ENCODE measurements at places on chromosomes 1 and 21.

GRCh38 chr1:113859478-113860175, 11.9 kb downstream of the PTPN22 start:
- DNase-seq = no peak

GRCh38 chr1:32106663-32107275, 1.1 kb upstream of the KPNA6 start:
- no peak for DNase-seq

DNA sequence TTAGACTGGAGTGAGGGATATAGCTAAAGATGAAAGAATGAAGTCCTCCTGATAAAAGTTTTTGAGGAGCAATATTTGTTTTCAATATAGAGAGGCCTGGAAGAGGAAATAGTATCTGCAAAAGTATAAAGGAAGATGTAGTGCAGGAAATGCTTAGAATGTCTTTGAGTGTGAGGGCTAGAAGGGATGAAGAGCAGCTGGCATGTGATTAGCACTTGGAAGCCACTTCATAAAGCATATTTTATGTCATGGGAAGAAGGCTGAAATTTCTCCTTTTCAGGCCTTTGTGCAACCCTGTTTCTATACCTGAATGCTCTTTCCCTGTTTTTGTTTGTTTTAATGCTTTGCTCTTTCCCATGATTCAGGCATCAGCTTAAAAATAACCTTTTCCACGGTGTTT, 323.3 kb upstream of the DEPDC1 start:
- no peak for DNase-seq

GRCh38 chr1:147800804-147801203, 40.4 kb upstream of the GJA5 start:
- no peak for DNase-seq

GRCh38 chr1:3898994-3899753, 898 bp downstream of the C1orf174 start:
- no peak for DNase-seq

DNA sequence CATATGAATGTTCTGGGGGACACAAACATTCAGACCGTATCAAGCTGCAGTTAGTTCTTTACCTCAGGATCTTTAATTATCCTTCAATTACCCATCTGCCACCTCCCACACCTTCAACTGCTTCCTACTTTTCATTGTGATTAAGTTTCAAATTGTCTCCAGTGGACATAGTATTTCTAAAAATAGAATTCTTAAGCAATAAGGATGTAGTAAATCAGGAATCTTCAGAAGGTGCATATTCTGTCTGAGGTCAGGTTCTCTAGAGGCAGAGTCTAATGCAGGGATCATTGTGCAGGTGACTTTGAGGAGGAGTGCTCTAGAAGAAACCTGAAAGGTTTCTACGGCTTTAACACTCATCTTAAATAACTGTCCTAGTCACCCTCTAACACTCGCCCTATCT, 102.6 kb upstream of the PPP2R5A start:
- DNase-seq = no peak

DNA sequence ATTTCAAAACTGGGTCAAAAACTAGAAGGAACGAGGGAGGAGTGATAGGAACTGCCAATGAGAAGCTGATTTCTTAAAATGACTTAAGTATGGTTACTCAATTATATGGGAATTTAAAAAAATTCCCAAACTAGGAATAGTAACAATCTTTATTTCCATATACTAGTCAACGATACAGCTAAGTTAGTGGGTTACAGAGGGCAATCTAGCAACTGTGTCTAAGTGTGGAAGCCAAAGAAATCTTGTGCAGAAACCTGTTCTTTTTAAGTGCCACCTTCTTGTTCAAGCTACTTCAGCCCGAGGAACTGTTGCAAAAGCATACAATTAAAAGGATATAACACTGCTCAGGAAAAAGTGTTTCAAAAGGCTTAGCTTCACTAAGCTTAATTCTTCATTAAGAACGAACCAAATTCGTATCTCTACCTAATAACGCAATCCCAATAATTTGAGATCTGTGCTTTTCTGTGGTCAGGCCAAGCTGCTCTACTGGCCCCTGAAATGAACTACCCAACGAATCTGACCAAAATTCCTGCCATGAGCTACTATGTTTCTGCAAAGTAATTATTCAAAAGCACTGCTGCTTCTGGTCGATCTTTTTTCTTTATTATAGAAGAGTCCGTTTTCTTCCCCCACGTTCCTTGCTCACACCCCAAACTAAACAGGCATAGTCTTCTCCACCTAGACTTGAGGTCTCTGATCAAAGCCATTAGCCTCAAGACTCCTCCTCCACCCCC, 1.8 kb downstream of the USP24 start:
- DNase-seq = no peak

- no peak for DNase-seq
These were observed 14.8 kb downstream of the BCAR3 start for GRCh38 chr1:93666613-93667384.

DNA sequence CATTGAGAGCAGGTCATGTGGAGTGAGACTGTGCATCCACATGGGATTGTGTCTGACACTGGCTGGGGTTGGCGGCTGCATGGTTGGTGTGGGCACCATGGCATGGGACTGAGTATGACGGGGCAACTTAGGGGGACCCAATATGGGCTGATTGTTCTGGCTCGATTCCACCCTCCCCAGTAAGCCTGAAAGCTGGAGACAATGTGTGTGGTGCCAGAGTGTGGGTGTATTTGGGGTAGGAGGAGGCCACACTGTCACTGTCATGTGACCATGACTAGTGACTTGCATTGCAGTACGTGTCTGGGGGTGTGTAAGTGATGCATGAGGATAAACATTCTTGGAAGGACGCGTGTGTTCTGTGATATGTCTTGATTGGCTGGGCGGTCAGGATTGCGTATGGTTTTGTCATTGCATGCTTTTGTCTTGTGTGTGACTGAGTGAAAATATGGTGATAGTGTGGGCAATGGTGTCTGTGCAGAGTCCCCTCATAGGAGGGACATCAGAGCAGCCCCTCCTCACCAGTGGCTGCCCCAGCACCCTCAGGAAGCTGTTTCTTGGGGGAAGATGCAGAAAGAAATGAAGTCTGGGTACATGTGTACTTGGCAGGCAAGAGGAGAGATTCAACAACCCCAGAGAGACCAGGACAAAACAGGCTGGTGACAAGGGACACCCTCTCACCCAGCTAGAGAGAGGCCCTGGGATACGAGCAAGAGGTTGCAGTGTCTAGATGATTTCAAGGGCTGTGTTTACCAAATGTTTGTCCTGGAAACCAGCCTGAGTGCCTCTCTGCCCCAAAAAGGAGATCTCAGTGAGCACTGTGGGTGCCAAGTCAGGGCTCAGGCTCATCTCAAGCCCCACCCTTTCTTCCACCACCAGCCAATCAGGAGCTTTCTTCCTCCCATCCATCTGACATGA, 36.3 kb downstream of the SDC3 start:
- no peak for DNase-seq

- DNase-seq = no peak
These were observed 111.8 kb upstream of the USP25 start for GRCh38 chr21:15617964-15618363.

DNA sequence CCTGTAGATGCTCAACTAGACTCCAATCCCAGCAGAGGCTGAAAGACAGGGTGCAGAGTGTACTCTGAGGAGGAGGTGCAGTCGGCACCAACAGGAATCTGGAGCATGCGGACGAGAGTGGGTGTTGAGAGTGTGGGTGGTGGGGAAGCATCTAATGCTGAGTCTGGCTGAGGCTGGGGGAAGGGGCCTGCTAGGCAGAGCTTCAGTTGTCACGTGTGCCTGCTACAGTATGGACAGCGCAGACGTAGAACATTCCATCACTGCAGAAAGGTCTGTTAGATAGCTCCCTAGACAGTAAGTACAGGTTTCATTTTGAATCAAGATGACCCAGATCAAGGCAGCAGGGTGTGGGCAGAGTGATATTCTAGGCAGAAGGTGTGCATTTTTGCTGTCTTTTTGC, 23.1 kb downstream of the SNAP47 start:
- no peak for DNase-seq

GRCh38 chr1:42003433-42003832, 84.7 kb upstream of the HIVEP3 start:
- DNase-seq = no peak

- DNase-seq = no peak
These were observed at the start of gene TRIM67 for GRCh38 chr1:231161667-231162296. Gene TRIM67, plus strand, starts transcription at chr1:231162058. Its CDS starts 912 bp downstream, at chr1:231162970.

DNA sequence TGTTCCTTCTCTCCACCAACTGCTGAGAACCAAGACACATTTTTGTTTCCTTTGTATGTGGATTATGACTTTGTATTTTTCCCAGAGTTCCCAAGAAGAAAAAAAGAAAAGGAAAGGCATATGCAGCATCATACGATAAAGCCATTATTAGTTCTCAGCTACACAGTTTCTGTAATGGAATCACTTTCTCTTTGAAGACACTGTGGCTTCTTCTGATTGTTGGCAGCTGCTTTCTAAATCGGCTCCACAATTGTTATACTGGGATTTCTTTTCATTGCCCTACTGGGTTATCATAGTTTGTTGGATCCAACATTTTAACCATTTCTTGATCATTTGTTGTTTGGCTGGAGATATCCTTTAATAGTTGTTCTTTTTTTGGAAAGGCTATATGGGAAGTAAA, 89.5 kb upstream of the HIVEP3 start:
- no peak for DNase-seq

DNA sequence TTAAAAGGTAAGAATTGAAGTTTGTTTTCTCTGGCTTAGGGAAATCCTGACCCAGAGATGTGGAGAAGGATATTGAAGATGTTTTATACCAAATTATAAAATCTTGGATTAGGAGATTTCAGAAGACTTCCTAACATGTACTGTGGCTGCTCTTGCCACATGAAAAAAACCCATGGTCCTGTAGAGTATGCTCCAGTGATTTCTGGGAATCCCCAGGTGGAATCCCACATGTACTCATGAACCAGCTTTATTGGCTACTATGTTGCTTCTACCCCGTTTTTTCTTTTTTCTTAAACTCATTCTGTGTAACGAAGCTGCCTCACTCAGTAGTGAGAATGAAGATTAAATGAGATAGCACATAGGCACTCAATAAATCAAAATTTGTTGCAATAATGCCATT, 132.7 kb upstream of the SGIP1 start:
- DNase-seq = no peak

GRCh38 chr1:163528710-163529348, 207.1 kb downstream of the NUF2 start:
- no peak for DNase-seq

- peak; percentile 28 for DNase-seq
These were observed 46.3 kb upstream of the VANGL1 start for GRCh38 chr1:115595279-115596079.

Measured in GM18507 (cell line).